ENCODE measurements at places on chromosomes 11 and 22.

GRCh38 chr11:111046291-111046690 lies 199.2 kb upstream of the POU2AF2 start:
- no peak for DNase-seq

- DNase-seq: no peak
These were observed 593.5 kb downstream of the TBC1D22A start for GRCh38 chr22:47355776-47356510.

- DNase-seq: no peak
These were observed 40.4 kb downstream of the BCR start for GRCh38 chr22:23220485-23221350.

- DNase-seq: no peak
These were observed 60.2 kb downstream of the PDE2A start for GRCh38 chr11:72613977-72614376.

DNA sequence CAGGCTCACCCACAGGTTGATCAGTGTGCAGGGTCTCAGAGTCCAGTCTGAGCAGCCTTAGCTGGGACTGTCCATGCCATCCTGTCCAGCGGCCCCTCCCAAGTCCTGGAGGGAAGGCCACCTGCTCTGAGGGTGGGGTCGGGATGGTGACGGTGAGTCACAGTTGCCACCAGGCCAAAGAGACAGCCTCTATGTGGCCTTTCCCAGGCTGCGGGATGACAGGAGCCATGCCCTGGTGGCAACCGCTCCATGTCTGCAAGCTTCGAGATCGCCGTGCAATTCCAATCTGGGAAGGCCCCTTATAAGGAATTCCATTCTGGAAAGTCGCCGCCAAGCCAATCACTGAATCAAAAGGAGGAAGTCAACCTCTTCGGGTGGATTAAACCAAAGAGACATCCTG lies 47.5 kb downstream of the RTL6 start:
- DNase-seq: no peak

DNA sequence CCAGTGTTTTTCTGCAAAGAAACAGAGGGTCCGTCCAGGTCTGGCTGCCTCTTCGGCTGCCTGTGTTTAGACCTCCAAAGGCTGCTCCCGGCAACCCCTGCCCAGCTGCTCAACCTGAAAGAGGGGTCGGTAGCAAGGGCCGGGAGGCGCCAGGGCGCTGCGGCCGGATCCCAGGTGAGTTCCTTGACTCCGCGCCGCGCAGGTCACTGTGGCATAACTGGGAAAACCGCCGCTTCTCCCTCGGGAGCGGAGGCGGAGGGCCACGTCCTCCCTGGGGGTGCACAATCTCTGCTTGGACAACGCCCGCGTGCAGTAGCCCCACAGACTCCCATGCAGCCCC lies 1.0 kb upstream of the BRSK2 start:
- no peak for DNase-seq

- DNase-seq: peak; percentile 81
These were observed 16.3 kb upstream of the CYP2R1 start for GRCh38 chr11:14908214-14908880.

DNA sequence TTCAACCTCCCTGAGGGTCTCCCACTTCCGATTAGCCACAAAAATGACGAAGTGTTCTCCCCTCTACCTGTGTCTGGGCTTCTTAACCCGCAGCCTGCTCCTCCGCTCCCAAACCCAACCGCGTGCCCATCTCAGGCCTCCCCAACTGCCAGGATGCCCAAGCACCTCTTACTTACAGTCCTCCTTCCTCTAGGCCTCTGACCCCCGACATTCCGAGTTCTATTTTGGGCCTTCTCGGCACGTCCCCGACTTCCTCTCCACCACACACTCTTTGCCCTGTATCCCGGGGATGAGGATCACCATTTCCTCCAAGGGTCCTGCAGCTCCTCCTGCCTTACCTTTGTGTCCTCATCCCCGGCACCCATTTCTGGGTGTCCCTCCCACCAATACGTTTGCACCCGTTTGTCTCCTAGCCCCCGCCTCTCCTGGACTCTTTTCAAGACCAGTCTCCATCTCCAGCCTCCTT lies 388 bp upstream of the MUS81 start:
- peak; percentile 49 for DNase-seq

DNA sequence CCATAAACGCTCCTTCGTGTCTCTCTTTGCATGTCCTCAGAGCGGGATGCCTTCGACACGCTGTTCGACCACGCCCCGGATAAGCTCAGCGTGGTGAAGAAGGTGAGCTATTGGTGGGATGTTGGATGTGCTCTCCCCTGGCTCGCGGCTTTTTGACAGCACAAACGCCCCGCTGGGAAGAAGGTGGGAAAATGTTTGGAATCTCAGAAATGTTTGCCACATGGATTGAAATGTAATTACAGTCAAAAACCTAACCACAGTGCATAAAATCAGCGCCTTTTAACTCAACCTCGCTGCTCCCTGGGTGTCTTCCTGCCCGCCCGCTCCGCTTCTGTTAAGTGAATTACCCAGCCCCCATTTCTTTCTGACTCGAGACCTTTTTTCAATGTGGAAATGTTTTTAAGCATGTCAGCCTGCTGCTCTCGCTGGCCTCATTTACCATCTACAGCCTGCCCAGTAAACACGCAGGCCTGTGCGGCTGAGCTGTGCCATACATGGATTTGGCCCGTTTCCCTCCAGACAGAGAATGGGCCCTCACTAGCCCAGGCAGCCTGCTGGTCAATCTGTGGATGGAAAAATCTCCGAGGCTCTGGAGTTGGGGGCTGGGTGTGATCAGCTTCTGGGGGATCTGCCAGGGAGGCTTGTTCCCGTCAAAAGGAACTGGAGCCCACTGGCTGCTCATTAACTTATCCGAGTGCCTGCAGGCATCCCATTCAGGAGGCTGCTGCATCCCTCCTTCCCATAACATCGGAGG lies 32.7 kb upstream of the PARVG start:
- peak; percentile 33 for DNase-seq

DNA sequence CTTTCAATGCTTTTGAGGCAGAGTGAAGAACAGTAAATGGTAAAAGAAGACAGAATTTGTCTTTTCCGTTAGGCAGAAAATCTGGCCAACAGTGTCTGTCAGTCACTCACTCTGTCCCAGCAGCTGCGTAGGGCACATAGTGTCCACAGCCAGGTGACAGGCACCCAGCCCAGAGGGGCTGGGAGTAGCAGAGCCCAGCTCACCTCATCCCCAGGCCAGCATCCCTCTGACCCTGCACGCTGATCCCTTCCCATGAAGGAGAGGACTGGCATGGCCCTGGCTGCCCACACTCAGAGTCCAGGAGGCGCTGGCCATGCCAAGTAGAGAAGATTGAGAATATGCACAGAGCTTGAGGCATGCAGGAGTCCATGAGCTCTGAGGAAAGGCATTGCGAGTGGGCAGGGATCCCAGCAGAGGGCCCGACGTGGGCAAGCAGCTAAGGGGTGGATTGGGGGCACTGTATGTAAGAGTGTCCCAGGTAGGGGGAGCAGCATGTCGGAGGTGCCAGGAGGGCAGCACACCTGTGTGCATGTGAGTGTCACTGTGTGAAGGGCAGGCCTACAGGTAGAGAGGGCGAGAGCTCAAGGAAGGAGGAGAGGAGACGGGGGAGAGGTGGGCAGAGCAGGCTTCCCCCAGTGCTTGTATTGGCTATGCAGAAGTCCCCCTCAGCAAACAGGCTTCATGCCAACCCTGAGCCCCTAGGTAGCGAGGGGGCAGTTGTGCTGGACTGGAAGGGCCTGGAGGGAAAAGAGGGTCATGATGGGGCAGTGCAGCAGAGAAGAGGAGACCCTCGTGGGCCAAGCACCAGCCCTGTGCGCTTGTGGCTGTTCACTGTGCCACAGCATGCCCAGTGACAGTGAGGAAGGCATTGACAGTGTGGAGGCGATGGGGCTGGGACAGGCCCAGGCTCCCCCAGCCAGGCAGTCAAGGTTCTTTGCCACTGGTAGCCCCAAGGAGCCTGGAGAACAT lies 133.8 kb downstream of the OSBP2 start:
- no peak for DNase-seq

- no peak for DNase-seq
These were observed 9.2 kb downstream of the MAPK1 start for GRCh38 chr22:21858025-21858764.

- DNase-seq: no peak
These were observed 339.4 kb downstream of the MN1 start for GRCh38 chr22:27462190-27462589.

DNA sequence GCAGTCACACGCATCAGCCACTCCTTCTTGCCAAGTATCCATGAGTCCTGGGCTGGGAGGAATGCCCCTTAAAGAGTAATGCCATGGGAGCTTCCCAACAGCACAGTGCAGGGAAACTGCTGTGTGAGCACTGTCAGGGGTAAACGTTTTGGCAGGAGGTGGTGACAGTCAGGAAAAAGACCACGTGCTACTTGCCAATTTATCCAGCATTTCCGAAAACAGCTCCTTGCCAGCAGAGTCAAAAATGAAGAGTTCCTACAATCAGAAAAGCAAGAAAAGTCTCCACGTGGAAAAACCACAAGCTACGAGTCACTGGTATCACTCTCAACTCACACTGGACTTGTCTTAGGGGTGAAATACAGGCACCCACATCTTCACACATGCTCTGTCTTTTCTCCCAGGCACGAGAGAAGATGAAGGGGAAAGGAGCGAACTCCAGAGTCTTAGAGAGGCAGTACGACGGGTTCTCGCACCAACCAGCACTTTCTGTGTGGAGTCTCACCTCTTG lies 9.9 kb downstream of the IFT27 start:
- no peak for DNase-seq

DNA sequence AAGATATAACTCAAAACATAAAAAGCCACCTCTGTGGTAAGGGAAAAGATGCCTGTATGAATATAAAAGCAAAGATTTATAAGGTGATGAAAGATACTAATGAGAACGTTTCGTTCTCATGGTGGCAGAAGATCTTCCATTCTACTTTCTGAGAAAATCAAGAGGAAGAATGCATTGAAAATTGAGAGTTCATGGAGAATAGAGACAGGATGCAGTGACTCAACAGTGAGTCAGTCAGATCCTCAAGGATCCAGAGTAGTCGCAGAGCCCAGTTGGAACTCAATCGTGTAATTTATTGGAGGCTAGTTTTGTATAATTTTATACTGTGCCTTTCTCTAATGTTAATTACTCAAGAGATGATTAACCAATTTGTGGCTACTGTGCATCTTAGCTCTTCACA lies 73.3 kb downstream of the ENTHD1 start:
- DNase-seq: peak; percentile 9

DNA sequence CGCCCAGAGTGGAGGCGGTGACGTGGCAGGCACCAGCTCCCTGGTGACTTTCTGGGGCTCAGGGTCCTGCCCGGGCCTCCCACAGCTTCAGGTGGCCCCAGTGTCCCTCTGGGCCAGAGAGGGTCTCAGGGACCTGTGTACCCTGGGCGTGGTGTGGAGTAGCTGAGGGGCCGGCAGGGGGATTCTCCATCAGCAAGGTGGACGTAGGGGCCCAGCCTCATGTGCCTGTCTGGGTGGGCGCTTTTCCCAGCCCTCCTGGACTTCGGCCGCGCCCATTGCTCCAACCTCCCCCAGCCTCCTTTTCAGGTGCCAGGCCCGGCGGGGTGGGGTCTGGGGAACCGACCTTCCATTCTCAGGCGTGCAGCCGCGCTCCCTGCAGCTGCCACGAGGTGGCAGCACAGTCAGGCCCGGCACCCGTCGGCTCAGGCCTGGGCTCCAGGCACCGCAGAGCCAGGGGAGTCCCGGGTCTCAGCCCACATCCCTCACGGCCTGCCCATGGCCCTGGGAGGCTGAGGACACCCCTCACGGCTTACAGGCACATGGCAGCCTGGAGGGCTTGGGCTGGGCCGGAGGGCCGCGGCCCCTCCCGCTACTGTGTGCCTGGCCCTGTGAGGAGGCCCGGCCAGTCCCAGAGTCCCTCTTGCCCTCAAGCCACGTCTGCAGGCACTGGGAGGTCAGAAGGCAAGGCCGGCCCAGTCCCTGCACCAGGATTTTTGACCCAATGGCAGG lies 19.9 kb upstream of the MUC5B start:
- DNase-seq: peak; percentile 13

GRCh38 chr11:115872416-115872815 lies 368.2 kb upstream of the CADM1 start:
- no peak for DNase-seq

DNA sequence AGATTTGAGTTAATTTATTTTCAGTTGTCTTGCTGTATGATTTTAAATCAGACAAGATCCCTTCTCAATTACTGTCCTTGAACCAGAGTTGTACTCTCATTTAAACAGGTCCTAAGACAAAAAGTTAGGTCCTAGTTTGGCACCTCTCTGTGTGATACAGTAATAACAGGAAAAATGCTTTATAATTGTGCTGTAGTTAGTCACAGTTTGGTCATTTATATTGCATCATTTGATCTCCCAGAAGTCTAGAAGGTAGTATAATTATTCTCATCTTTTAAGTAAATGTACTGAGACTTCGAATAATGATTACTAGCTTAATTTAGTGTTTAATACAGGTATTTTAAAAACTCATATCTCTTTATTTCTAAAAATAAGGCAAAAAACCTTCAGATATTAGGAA lies 18.1 kb upstream of the LUZP2 start:
- no peak for DNase-seq

DNA sequence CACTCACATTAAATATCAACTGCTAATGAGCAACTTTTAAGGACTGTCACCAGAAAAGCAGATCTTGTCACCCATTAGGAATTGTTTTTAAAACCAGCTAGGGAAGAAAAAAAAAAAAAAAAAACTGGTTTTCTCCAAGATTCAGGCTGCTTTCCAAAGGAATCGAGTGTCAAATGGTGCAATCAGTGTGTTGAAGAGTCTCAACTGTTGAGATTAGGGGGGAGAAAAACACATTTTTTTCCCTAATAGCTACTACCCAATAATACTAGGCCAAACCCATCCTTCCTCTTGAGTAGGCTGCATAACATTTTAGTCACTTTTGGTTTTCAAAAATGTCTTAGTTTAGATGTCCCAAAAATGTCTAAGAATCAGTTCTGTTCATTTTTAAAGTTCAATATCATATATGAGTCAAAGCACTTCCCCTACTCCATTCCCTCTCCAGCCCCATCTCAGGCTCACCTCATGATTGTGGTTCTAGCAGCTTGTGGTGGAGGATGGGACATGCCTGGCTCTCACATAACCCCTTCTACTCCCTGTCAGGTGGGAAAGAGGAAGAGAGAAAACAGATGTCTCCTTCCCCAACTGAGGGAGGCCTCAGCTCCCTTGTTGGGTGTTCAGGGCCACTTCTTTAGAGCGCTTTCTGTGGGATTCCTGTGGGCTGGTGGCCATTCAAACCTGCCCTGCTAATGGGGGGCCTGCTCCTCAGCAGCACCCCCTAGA lies 193.6 kb downstream of the CWF19L2 start:
- no peak for DNase-seq

GRCh38 chr11:128946648-128947047 lies 4.0 kb upstream of the TP53AIP1 start:
- no peak for DNase-seq

- DNase-seq: no peak
These were observed 766.2 kb upstream of the LRRC4C start for GRCh38 chr11:42225664-42226063.

- no peak for DNase-seq
These were observed 27.3 kb downstream of the MARK2 start for GRCh38 chr11:63866211-63866610.

DNA sequence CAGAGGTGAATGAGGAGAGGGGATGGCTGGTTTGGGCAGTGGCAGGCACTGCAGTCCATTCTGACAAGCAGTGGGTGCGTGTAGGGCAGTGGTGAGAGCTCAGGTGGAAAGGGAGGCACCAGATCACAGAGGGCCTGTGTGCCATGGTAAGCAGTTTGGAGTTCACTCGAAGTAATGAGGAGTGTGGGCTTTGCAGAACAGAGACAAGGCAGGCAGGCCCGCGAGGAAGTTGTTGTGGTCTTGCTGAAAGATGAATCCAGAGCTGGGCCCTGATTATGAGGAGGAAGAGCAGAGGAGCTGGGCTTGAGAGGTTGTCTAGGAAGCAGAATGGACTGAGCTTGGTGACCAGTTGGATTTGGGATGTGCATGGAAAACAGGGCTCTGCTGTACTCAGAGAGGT lies 1.6 kb upstream of the DNAJB13 start:
- DNase-seq: no peak

Measured in SW480 (cell line).